ENCODE measurements at places on chromosomes 2 and 18.
A peak's percentile ranks its signal among the peaks of the same experiment; 100 is the strongest.

- no peak for DNase-seq
These were observed 29.9 kb downstream of the TPGS2 start for GRCh38 chr18:36798738-36799473.

GRCh38 chr18:70578480-70578879 is 289.6 kb downstream of the SOCS6 start:
- DNase-seq: no peak

DNA sequence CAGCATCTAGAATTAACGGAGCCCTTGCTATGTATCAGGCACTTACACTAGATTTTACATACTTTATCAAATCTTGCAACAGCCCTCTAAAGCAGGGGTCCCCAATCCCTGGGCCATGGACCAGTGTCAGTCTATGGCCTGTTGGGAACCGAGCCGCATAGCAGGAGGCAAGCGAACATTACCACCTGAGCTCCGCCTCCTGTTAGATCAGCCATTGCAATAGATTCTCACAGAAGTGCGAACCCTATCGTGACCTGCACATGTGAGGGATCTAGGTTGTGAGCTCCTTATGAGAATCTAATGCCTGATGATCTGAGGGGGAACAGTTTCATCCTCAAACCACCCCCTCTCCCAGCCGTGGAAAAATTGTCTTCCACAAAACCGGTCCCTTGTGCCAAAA is 13.4 kb downstream of the DNAJB2 start:
- DNase-seq: no peak

DNA sequence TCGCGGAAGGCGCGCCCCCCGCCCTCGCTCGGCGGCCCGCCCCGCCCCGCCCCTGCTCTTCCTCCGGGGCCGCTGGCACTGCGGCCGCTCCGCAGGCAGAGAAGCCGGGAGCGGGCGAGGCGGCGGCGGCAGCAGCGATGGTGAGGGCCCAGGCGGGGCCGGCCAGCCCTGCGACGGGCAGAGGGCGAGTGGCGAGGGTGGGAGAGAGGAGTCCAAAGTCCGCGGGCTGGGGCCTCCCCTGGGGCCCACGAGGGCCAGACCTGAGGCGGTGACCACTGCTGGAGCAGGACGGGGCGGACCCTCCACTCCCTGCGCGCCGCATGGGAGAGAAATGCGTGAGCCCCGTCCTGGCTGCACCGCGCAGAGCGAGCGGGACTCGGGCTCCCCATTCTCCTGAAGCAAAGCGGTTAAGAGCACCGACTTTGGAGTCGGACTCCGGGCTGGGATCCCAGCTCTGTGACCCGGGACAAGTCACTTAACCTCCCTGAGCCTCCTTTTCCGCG is at the start of gene VAMP5:
VAMP5 (plus strand) TSS at position 78 of the 503 bp plus-strand sequence; CDS start at position 138, 60 bp downstream.
- DNase-seq: no peak

GRCh38 chr2:142930835-142931398 is 53.5 kb downstream of the KYNU start:
- no peak for DNase-seq

DNA sequence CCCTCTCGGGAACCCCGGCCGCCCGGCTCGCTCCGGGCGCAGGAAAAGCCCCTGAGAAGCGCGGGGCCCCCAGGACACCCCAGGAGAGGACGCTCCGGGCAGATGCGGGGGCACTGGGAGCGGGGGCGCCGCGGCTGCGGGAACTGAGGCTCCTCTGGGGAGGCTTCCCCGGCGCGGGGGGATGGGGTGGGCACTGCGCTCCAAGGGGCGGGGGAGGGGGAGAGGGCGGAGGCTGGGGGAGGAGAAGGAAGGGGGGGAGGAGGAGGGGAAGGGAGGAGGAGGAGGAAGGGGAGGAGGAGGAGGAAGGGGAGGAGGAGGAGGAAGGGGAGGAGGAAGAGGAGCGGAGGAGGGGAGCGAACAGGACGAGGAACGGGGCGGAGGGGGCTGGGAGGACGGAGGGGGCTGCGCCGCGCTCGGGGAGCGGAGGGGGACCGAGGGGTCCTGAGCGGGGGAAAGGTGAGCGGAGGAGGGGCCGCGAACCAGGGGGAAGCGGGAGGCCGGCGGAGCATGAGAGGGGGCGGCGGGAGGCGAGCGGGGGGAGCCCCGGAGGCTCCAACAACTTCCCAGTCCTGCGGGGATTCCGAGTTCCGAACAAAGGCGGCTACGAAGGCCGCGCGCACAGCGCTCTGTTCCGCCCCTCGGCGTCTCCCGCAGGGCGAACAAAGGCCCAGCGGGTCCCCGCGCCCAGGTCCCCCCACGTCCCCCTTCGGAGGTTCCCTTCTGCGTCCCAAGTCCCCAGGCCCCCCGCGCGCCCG is 742 bp downstream of the PXDN start:
- DNase-seq: no peak

- no peak for DNase-seq
These were observed 44.5 kb downstream of the TWSG1 start for GRCh38 chr18:9379118-9379517.

GRCh38 chr2:218516614-218517013 is 51.5 kb downstream of the USP37 start:
- DNase-seq: peak; percentile 34

GRCh38 chr2:241270531-241270930 is 44.9 kb downstream of the HDLBP start:
- no peak for DNase-seq

DNA sequence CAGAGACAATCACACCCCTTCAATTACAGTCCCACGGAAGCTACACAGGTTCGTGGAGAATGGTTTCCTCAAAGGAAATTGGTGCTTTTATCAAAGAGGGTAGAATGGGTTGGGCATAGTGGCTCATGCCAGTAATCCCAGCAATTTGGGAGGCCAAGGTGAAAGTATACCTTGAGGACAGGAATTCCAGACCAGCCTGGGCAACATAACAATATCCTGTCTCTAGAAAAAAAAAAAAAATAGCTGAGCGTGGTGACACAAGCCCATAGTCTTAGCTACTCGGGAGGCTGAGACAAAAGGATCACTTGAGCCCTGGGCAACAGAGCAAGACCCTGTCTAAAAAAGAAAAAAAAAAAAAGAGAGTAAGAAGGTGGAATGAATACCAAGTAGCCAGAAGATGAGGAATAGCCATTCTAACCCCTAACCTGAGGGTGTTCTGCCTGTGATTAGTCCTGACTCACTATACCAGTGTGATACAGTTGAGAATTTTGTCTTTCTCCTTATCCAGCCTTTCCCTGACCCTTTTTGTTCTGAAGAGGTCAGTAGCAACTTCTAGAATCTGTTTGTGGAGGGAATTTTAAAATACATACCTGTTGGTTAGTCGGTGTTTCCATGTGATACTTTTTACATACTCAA is 283.2 kb downstream of the MREG start:
- no peak for DNase-seq

GRCh38 chr2:201964631-201965206 is 68.9 kb upstream of the FZD7 start:
- no peak for DNase-seq

GRCh38 chr2:224401641-224402342 is at the start of gene FAM124B:
TSS of gene FAM124B (minus strand) at chr2:224402107. CDS start at chr2:224401768, 339 bp downstream.
- peak; percentile 90 for DNase-seq

DNA sequence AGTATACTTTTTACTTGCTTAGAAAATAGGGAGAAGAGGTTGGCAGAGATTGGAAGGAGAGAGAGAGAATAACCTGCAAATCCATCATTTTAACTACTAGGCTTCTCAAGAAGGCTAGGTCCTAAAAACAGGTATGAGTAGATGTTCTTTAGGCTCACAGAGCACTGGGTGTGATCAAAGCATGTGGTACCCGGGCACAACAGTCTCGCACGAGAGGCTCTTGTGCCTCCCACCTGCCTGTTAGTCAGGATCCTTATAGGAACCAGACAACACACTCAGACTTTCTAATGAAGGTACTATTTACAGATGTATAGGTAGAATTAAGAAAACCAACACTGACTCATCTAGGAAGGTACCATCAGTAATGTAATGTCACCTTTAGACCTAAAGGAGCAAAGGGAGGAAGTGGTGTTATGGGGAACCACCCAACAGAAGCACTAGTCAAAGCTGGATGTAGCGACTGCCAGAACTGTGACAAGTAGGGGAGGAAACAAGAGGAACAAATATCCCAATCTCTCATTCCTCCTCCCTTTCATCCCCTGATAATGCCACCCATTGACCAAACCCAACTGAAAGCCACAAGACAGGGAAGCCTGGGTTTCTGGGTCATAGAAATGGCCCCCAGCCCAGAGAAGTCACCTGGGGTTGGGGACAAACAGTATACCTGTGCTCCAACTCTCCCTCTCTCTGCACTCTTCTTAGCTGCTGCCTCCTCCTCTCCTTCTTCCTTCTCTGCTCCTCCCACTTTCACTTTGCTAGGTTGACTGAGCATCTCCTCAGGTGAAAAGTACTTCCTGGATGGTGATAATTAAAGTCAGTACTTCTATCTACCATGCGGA is 16.0 kb upstream of the MARCHF4 start:
- DNase-seq: no peak

DNA sequence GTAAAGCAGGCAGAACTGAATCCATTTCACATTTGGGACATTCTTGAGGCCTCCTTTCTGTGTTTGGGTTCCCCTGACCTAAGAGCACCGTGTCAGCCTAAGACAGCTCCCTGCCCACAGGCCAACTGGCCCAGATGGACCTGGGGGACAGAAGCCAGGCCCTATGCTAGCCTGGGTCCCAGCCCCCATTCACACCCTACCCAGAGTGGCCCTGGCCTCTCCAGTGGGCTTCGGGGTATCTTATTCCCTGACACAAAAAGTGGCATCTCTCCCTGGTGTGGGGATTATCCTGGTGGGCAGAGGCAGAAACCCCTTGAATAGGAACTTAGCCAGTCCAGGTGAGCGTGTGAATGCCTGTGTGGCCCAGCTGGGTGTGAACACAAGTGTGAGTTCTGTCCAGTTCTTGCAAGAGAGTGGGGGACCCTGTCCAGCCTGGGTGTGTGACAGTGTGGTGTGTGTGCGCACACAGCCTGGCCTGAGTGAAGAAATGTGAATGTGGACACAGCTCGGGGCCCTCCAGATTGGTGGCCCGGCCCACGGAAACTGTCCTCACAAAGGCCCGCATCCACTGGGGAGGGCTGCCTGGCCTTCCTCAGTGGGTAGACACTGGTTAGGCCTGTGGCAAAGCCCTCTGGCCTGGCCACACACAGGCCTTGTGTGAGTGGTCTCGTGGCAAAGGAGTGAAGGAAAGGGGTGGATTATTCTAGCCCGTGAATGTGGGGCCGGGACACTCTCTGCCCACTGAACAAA is 63.0 kb upstream of the HAAO start:
- DNase-seq: no peak

GRCh38 chr2:81250270-81250669 is 945.7 kb upstream of the LRRTM1 start:
- DNase-seq: no peak

DNA sequence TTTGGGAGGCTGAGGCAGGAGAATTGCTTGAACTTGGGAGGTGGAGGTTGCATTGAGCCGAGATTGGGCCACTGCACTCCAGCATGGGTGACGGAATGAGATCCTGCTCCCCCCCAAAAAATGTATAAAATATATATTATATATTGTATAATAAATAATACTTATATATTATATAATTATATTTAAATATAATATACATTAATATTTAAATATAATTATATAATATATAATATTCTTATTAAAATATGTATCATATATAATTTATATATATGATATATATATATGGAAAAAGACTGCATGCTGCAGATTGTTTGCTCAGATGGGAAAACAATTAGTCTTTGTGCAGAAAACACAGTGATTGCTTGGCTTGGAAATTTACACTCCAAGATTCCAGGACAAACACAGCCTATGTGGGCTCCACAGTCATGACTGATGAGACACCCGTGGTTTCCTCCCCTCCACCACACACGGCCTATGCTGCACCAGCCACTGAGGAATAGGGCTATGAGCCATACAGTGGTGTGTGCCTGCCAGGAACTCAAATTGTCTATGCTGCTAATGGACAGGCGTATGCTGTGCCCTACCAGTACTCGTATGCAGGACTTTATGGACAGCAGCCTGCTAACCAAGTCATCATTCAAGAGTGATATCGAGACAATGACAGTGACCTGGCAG is 30.0 kb downstream of the PMAIP1 start:
- DNase-seq: no peak

GRCh38 chr18:36719630-36720029 is 109.2 kb downstream of the TPGS2 start:
- DNase-seq: no peak

DNA sequence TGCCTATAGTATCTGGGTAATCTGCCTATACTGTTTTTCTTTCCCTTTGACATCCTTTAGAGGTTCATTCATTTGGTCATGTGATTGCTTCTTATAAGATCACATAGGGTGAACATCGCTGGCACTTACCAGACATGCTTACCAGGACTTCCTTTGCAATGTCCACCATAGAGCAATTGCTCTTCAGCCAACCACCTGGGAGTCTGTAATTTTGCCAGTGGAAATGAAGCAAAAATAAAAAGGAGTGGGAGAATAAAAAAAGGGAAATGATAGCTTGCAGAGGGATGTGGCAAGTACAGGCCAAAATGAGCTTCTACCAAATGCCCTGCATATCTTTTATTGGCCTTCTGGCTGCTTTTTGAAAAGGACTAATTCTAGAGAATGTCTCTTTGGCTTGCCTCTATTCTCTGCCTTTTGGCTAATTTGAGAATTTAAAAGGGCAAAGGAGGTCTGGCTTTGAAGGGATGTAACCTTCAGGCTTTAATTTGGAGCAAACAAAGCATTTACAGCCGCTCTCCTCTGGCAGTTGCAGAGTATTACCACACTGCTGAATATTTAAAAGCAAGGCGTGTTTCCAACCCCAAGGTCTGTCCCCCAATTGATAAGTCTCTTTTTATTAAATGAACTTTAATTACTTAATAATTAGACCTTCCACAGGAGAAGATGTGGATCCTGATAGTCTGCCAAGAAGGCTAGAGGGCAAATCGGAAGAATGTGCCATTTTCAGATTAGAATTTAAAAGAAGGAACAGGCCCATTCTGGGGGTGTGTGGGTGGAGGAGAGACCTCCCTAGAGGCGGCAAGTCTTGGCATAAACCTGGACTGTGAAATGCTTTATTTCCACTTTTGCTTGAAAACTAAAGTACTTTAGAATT is 557.9 kb downstream of the DCC start:
- no peak for DNase-seq

DNA sequence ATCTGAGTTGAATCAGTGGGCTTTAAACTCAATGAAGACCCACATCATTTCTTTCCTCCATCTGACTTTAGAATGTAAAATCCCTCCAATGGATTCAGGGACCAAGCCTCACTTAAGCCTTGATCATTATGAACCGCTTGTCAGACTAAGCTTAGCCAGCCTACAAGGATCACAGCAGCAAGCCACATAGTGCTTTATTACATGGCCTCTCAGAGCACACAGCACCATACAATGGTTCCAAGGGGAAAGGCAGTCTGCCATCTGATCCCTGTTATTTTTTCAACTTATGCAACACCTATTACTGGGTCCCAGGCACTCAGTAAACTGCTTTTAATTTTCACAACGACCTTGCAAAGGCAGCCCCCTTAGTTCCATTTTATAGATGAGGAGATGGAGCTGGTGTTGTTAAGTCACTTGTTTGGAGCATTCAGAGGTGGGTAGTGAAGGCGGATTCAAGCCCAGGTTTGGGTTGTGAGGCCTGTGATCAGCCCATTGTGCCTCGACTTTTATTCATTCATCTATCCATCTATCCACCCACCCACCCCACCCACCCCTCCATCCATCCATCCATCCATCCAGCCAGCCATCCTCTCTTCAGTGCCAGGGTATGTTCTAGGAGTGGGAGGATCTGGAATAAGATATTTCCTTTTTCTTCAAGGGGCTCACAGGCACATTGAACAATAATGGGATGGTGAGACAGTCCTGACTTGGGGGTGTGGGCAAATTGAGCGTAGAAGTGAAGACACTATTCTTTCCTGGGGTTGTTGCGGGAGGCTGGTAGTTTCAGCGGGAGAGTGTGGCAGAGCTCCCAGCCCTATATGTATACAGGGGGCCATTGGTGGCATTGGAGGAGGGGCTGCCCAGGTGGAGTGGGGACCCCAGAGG is 141.2 kb downstream of the MYCN start:
- DNase-seq: no peak
